Breast epithelium (tissue), 4 donors: ENCODE measurements at places on chromosomes 13 and 19.

GRCh38 chr13:76503766-76504165, 382.4 kb downstream of the KCTD12 start:
- DNase-seq: no peak

DNA sequence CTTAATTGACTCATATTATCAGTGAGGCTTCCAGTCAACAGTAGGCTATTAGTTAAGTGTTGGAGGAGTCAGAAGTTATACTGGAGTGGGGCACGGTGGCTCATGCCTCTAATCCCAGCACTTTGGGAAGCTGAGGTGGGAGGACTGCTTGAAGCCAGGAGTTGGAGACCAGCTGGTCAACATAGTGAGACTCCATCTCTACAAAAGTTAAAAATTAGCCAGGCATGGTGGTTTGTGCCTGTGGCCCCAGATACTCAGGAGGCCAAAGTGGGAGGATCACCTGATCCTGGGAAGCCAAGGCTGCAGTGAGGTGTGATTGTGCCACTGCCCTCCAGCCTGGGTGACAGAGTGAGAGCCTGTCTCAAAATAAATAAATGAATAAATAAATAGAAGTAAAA, 53.2 kb downstream of the COMP start:
- no peak for DNase-seq

DNA sequence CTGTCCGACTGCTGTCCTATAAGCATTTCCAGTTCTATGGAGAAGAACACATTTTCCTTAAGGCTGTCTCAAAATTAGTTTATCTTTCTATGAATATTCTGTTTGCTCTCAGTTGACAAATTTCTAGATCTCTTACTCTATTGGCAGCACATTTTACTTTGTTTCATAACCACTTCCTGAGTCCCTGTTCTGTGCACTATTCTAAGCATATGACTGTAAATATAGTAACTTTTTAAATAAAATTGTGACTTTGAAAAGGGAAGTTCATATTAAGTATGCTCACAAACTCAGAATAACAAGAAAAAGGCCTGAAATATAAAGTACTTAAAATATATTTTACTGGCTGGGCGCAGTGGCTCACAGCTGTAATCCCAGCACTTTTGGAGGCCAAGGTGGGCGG, 56.5 kb upstream of the HTR2A start:
- no peak for DNase-seq

DNA sequence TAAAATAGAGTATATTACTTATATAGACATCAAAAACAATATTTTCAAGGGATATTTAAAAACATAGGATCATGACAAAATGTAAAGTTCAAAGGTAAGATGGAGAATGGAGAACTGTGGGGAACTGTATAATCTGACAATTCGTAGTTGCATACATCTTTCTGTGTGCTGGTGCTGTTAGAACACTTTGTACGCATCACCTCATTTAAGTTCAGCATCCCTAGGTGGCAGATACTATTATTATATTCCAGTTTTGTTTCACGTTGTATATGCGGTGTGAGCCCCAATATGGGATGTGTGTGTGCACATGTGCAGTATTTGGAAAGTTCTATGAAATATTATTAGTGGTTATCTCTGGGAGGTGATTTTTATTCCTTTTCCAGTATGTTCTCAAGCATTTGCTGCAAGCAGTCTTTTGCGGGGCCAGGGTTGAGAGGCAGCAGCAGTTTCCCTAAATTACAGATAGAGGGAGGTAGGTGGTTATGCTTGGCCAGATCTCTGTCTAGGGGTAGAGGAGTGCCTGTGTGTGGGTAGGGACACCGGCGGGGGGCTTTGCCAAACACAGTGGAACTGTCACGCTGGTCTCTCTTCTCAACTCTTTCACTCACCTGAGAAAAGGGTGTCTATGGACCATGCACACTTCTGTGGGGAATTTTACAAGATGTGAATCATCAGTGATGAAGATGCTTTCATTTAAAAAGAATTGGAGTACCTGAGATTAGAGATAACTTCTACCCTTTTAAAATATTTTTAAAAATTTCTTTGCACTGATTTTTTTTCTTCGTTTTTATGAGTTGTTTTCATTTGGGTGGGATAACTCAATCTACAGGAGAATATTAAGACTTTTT, 55.6 kb upstream of the ALOX5AP start:
- DNase-seq: no peak

GRCh38 chr19:22634450-22634827, 315 bp downstream of the ZNF492 start:
- DNase-seq: no peak

DNA sequence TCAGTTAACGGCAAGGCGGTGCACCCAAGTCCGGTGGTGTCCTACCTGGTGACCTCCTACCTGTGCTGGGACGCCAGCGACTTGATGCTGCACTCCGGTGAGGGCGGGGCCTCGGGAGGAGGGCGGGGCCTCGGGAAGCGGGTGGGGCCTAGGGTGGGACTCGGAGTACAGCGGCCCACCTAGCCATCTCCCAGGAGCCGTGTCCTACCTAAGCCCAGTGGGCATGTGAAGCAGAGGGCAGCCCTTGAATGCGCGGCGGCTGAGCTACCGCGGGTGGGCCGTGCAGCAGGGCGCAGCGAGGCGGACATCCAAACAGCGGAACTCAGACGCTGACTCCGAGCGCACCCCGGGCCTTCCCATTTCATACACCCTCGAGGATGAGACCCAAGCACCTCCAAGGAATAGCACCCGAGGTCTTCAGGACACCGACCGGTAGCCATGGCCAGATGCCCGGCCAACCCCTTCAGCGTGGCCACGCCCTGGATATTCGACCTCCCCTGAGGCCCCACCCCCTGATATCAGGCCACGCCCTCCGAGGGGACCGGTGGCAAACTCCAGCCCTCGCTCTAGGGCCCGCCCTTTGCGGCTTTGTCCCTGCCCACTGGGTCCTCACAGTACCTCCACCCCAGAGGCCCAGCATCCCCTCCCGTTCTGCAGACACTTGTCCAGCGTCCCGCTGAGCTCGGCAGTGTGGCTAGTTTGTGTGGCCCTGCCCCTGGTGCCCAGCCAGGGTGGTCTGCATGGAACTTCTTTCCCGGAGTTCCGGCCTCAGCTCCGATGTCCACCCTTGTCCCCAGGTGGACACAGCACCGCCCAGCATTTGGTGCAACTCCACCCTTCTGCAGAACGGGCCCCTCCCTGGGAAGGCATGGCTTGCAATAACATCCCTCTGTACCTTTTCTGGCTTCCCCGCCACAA, 5.4 kb downstream of the KLK1 start:
- DNase-seq: no peak

GRCh38 chr13:105395041-105395440, 1140.4 kb downstream of the EFNB2 start:
- no peak for DNase-seq

- no peak for DNase-seq
Measured at GRCh38 chr13:30629527-30629926, 11.8 kb downstream of the USPL1 start.

- no peak for DNase-seq
Measured at GRCh38 chr19:2523630-2524311, 47.8 kb downstream of the GADD45B start.

GRCh38 chr13:110312339-110313031, 5.4 kb downstream of the COL4A2 start:
- DNase-seq: peak; percentile 17

- DNase-seq: no peak
Measured at GRCh38 chr13:110268061-110268460, 38.9 kb downstream of the COL4A1 start.

GRCh38 chr19:38492181-38492813, 58.8 kb downstream of the RYR1 start:
- no peak for DNase-seq

GRCh38 chr19:1213391-1214286, 8.1 kb downstream of the STK11 start:
- DNase-seq: peak; percentile 41
